Liver (tissue), 10 donors: ENCODE measurements at places on chromosomes 13 and 19. TPM values are rescaled to one million over a fixed set of nuclear protein-coding genes. Genes with fewer than 3 reads are reported as not detected.

- H3K27ac ChIP-seq = no peak overlapping the region
- no peaks in the 10 kb centered on the region for H3K4me1 ChIP-seq
- no peak for DNase-seq
- no peaks in the 10 kb centered on the region for H3K27me3 ChIP-seq
Observed at GRCh38 chr19:30942636-30943035, 406.6 kb downstream of the TSHZ3 start.

DNA sequence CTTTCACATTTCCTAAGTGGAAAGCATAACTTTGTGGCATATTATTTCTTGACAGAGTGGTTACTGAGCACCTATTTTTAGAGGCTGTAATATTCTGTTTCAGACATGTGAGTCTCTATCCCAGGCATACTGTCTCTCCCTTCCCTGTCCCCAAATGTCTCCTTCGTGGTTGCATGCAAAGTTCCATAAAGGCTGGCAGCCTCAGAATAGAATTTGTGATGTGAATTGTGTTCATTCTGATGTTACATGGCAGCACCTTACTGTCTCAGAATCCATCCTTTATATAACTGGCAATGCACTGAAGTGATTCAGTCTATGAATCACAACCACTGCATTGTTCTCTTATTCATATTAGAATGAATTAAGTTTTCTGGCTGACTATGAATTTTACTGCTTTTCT is 89.0 kb upstream of the SLC7A1 start:
- H3K27ac ChIP-seq = no peak overlapping the region
- no peaks in the 10 kb centered on the region for H3K36me3 ChIP-seq
- H3K27me3 ChIP-seq = no peaks in the 10 kb centered on the region
- H3K4me3 ChIP-seq = no peak overlapping the region
- no peaks in the 10 kb centered on the region for H3K4me1 ChIP-seq

- no peaks in the 10 kb centered on the region for H3K27me3 ChIP-seq
- no peaks in the 10 kb centered on the region for H3K36me3 ChIP-seq
- peaks cover 7% of the 10 kb centered on the region for H3K4me1 ChIP-seq
- peak overlapping the region; percentile 64 for H3K27ac ChIP-seq
- peak overlapping the region; percentile 43 for H3K4me3 ChIP-seq
- no peak for DNase-seq
Observed at GRCh38 chr19:18193388-18194180, 566 bp downstream of the MPV17L2 start.

GRCh38 chr13:44578067-44578400 is 1.9 kb upstream of the TSC22D1 start:
- no peak for DNase-seq
- H3K27ac ChIP-seq = peak overlapping the region; percentile 84
- peaks cover 27% of the 10 kb centered on the region for H3K4me1 ChIP-seq
- H3K4me3 ChIP-seq = peak overlapping the region; percentile 93
- no peaks in the 10 kb centered on the region for H3K36me3 ChIP-seq

DNA sequence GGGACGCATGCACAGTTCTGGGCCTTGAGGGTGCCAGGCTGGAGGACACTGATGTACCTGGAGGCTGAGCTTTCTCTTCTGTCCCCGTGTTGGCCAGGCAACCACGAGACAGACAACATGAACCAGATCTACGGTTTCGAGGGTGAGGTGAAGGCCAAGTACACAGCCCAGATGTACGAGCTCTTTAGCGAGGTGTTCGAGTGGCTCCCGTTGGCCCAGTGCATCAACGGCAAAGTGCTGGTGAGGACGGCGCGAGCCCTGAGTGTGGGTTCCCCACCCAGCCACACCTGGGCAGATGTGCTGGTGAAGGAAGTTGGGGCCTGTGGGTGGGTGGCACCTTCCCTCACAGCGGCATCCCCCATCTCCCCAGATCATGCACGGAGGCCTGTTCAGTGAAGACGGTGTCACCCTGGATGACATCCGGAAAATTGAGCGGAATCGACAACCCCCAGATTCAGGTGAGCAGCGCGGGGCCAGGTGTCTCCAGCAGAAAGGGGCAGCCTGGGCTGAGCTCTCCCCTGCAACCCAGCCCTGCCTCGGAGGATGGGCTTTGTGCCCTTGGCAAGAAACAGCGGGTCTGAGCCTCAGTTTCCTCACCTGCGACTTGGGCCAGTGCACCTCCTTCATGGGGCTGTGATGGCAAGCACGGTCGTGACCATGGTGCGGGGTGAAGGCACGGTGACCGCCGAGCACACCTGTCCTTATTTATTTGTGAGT is 26.2 kb downstream of the CCDC8 start:
- peaks cover 34% of the 10 kb centered on the region for H3K36me3 ChIP-seq
- H3K27ac ChIP-seq = no peak overlapping the region
- peaks cover 3% of the 10 kb centered on the region for H3K4me1 ChIP-seq
- no peaks in the 10 kb centered on the region for H3K27me3 ChIP-seq

DNA sequence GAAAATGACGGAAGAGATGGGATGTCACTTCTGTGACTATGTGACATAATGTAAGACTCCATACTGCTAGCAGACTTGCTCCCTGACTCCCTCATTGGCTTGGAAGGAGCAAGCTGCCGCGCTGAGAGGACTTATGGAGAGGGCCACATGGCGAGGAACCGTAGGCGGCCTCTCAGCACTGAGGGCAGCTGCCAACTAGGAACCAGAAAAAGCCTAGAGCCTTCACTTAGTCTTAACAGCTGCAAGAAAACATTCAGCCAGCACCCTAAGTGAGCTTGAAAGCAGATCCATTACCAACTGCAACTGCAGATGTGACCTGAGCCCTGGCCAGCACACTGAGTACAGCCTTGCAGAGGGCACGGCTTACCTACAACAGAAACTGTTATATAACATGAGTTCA is 33.9 kb downstream of the USP12 start:
- no peak overlapping the region for H3K27ac ChIP-seq
- H3K27me3 ChIP-seq = no peaks in the 10 kb centered on the region
- no peaks in the 10 kb centered on the region for H3K36me3 ChIP-seq
- peaks cover 17% of the 10 kb centered on the region for H3K4me1 ChIP-seq
- H3K4me3 ChIP-seq = no peak overlapping the region

DNA sequence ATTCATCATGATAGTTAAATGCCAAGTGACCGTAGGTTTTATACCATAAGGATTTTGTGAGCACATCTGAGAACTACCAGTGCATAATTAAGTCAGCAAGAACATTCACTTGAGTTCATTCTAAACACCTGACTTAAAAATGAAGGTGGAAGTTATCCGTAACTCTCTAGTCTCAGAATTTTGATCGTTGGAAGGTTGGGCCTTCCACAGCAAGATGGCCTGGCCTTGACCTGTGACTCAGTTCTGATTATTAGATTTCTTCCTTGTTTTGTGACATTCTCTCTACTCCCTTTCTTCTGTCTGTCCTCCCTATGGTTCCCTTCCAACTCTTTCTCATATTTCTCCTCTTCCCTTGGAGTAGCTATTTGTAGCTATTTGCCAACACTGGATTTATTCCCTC is 20.0 kb upstream of the WDFY2 start:
- DNase-seq = no peak
- no peak overlapping the region for H3K4me3 ChIP-seq
- H3K4me1 ChIP-seq = no peaks in the 10 kb centered on the region

DNA sequence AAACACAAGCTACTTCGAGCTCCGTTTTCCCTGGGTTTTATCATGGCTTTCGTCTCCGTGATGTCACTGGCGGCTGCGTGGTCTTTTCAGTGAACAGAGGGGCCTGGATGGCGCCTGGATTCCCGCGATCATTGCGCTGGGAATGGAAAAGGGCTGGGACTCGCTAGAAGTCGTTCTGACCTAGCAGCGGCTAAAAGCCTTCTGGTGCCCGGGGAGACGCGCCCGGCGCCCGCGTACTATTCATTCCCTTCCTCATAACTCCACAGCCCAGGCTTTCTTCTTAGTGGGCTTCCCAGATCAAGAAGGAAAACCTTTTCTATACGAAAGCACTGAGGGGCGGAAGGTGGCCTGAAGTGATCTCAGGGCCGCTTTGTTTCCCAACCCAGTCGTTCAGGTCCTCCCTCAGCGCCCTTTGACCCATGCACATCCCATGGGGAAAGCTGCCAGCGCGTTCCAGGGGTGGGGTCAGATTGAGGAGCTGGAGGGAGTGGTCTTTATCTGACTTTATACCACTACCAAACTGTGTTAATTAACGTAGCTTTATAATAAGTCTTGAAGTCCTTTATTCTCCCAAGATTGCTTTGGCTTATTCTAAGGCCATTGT is 96.6 kb downstream of the ELF1 start:
- peak overlapping the region; percentile 46 for H3K27ac ChIP-seq
- H3K36me3 ChIP-seq = no peaks in the 10 kb centered on the region
- no peaks in the 10 kb centered on the region for H3K27me3 ChIP-seq

DNA sequence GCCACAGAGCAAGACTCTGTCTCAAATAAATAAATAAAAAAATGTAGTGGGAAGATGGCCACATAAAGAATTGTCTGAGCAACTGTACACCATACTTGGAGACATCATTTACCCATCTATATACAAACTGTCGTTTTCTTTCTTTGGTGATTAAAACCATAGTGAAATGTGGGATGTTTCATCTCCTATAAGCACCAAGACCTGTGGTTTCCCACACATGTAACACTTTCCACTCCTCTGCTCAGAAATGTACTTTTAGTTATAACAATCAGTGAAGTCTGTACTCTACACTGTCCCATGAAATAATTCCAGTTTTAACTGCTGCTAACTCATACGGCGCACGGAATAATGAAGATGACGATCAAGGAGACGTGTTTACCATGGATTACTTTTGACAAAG is 18.3 kb downstream of the PDCD5 start:
- no peak overlapping the region for H3K27ac ChIP-seq
- peaks cover 32% of the 10 kb centered on the region for H3K36me3 ChIP-seq
- DNase-seq = no peak
- H3K27me3 ChIP-seq = no peaks in the 10 kb centered on the region
- H3K4me1 ChIP-seq = no peaks in the 10 kb centered on the region

GRCh38 chr13:113967206-113967720 is 6.6 kb downstream of the C13orf46 start:
- H3K36me3 ChIP-seq = no peaks in the 10 kb centered on the region
- no peak for DNase-seq

- no peak for DNase-seq
- no peak overlapping the region for H3K27ac ChIP-seq
- no peaks in the 10 kb centered on the region for H3K4me1 ChIP-seq
- no peaks in the 10 kb centered on the region for H3K27me3 ChIP-seq
Observed at GRCh38 chr13:107753291-107753690, 462.0 kb downstream of the LIG4 start.

DNA sequence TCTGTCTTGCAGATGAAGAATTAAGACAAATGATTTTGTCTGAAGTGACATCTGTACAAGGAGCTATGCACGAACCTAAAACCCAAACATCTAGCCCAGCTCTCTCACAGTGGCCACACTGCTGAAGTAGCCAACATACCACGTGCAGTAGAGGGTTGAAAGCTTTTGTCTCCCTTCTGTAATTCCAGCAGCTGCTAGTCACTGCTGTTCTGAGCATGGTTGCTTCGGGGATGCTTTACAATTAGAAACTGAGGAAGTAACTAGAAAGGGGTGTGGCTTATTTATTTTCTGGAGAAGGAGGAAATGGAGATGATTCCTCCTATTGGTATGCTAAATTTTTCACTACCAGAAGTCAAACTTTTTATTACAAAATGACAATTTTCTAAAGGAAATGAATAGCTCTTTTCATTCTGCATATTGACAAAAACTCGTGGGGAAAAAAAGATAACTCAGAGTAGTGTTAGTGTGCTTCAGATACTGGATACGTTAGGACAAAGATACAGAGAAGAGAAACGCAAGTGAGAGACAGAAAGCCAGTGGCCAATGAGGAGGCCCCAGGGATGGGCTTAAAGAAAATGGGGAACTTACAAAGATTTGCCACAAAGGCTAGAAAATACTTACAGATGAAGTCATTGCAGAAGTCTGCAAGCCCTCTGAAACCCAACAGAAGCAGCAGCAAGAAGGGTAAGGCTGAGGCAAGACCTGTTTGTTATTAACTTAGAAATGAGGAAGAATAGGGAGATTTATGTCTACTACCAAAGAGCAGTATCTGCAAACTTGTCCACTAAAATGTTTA is 192.7 kb upstream of the MIR17HG start:
- no peak for DNase-seq
- H3K4me1 ChIP-seq = no peaks in the 10 kb centered on the region
- H3K27ac ChIP-seq = no peak overlapping the region
- H3K4me3 ChIP-seq = no peak overlapping the region
- H3K27me3 ChIP-seq = no peaks in the 10 kb centered on the region
- H3K36me3 ChIP-seq = no peaks in the 10 kb centered on the region

- no peaks in the 10 kb centered on the region for H3K27me3 ChIP-seq
- no peak overlapping the region for H3K4me3 ChIP-seq
Observed at GRCh38 chr13:77866971-77867370, 51.7 kb downstream of the EDNRB start.

DNA sequence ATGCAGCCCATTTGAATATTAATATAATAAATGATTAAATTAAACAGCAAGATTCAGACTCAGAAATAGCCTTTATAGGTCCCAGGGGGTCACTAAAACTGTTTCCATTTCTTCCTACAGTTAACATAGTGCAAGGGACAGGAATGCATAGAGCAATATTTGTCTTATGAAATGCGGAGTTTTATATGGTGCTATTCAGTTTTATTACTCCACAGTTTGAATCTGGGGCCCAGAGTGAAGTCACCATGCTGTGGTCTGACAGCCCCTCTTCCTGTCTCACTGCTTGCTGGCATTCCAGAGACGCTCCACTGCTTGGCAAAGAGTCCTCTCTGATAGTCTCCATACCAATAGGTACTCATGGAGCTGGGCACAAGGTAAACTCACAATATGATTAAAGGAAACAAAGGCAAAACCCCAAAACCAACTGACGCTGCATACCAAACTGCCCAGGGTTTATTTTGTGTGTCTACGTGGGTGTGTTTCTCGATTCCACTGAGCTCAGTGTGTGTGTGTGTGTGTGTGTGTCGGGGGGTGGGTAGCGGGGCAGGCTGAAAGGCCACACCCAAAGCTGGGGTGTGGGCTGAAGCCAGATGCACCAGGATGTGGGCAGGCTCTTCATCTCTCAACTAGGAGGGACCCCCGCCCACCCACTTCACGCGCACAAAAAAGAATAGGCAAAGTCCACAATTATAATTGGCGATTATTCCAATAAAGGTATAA is 277.9 kb downstream of the TSHZ3 start:
- H3K4me1 ChIP-seq = no peaks in the 10 kb centered on the region
- no peak overlapping the region for H3K4me3 ChIP-seq
- H3K27ac ChIP-seq = no peak overlapping the region
- peaks cover 11% of the 10 kb centered on the region for H3K27me3 ChIP-seq
- no peak for DNase-seq

KLK8 gene
- polyA plus RNA-seq = not detected

MAP4K1 gene
- polyA plus RNA-seq = 0.89 TPM

ANKLE1 gene
- 0.15 TPM for polyA plus RNA-seq

ARL11 gene
- 0.11 TPM for polyA plus RNA-seq

AMH gene
- polyA plus RNA-seq = 0.08 TPM
